ENCODE measurements at places on chromosomes 11 and 22.

DNA sequence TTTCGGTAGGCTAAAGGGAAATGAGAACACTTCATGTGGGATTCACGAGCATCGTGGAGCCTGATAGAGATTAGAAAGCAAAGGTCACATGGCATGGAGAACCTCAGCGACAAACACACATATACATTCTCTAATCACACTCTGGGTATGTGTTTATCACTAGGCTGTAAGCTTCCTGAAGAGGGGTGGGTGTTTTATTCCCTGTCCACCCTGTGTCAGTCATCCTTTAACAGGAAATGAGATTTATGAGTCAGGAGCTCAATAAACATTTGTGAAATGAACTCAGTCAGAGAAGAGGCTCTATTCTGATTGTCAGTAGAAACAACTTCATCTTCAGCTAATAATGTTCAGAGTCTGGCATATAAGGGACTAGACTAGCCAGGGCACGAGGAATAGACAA, 71.7 kb upstream of the EIF3M start:
- DNase-seq: no peak
- no peak overlapping the region for H3K27ac ChIP-seq
- H3K27me3 ChIP-seq: peaks cover 24% of the 10 kb centered on the region
- H3K4me1 ChIP-seq: peaks cover 1% of the 10 kb centered on the region
- no peak overlapping the region for H3K4me3 ChIP-seq

DNA sequence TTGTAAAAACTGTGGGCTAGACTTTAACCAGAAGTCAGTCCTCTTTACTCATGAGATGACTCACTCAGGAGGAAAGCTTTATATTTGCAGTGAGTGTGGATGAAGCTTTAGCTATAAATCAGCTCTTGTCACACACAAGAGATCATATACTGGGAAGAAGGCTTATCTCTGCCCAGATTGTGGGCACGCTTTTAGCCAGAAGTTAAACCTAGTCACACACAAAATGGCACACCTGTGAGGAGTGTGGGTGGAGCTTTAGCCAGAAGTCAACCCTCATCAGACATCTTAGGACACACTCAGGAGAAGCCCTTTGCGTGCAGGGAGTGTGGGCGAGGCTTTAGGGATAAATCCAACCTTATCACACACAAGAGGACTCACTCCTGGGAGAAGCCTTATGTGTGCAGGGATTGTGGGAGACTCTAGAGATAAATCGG, 706.9 kb upstream of the LUZP2 start:
- no peaks in the 10 kb centered on the region for H3K4me1 ChIP-seq
- no peaks in the 10 kb centered on the region for H3K27me3 ChIP-seq
- no peak for DNase-seq
- no peak overlapping the region for H3K27ac ChIP-seq

DNA sequence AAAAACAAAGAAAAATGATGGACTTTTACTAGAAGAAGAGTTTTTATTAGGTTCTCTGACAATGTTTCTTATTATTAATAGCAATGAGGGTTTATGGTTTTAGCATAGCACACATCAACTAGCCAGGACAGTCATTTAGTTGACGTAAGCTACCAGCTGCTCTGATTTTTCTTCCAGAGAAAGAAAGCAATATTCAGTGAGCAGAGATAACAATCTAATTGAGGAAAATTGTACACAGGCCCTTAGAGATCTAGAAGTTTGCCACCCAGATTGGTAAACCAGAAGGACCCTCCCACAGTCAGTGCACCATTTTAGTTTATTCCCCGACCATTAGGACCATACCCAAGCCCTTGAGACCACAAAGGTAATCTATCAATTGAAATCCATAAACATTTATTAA, 28.7 kb upstream of the TBCEL start:
- H3K27me3 ChIP-seq: peaks cover 29% of the 10 kb centered on the region
- H3K4me1 ChIP-seq: peaks cover 2% of the 10 kb centered on the region
- no peak overlapping the region for H3K27ac ChIP-seq
- no peak overlapping the region for H3K4me3 ChIP-seq
- DNase-seq: no peak

DNA sequence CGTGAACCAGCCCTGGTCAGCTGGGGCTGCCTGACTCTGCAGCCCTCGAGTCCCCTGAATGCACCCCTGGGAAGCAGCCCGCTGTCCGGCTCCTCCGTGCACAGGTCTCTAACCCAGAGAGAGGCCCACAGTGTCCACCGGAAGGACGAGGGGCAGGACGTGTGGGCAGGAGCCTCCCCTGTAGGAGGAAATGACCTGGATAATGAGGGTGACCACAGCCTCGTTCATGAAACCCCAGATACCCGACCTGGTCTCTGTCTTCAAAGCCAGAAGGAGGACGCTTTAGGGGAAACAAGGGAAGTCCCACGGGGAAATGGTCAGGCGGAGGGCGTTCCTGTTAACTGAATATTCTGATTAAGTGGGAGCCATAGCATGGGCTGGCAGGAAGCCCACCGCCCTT, 23.3 kb downstream of the LIF start:
- H3K27ac ChIP-seq: no peak overlapping the region
- H3K4me3 ChIP-seq: no peak overlapping the region
- H3K36me3 ChIP-seq: no peaks in the 10 kb centered on the region
- H3K4me1 ChIP-seq: peaks cover 61% of the 10 kb centered on the region
- no peak for DNase-seq

DNA sequence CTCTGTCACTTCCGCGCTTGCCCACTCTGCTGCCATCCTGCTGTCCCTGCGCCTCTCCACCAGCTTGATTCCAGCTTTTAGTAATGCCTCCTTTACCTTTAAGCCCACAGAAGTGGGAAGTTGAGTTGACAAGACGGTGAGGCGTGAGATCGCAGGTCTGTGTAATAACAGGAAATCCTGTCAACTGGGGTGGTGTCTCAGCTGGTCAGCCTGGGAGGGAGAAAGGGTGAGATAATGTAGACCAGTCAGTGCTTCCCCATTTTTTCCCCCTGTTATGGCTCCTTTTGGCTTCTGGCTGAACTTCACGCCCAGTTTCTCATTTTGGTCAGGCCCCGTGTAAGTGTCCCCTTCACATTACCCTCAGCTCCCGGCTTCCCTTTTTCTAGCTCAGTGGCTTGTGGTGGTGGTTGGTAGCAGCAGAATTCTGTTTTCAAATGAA, 98.9 kb downstream of the TRAF6 start:
- H3K36me3 ChIP-seq: peaks cover 24% of the 10 kb centered on the region
- peak overlapping the region; percentile 72 for H3K27ac ChIP-seq
- no peaks in the 10 kb centered on the region for H3K27me3 ChIP-seq
- peaks cover 53% of the 10 kb centered on the region for H3K4me1 ChIP-seq

GRCh38 chr11:9066433-9066925, 24.9 kb downstream of the SCUBE2 start:
- no peak overlapping the region for H3K4me3 ChIP-seq
- no peaks in the 10 kb centered on the region for H3K4me1 ChIP-seq
- peaks cover 41% of the 10 kb centered on the region for H3K27me3 ChIP-seq
- DNase-seq: no peak

GRCh38 chr11:58567889-58568512, 7.7 kb downstream of the LPXN start:
- DNase-seq: peak; percentile 81
- peaks cover 71% of the 10 kb centered on the region for H3K4me1 ChIP-seq
- no peaks in the 10 kb centered on the region for H3K27me3 ChIP-seq

- H3K36me3 ChIP-seq: no peaks in the 10 kb centered on the region
- DNase-seq: no peak
- no peaks in the 10 kb centered on the region for H3K4me1 ChIP-seq
- H3K4me3 ChIP-seq: no peak overlapping the region
- no peak overlapping the region for H3K27ac ChIP-seq
Measured at GRCh38 chr11:19501631-19502030, 211.0 kb upstream of the NAV2 start.

- H3K27me3 ChIP-seq: no peaks in the 10 kb centered on the region
- no peak overlapping the region for H3K4me3 ChIP-seq
- no peak overlapping the region for H3K27ac ChIP-seq
- no peak for DNase-seq
- peaks cover 19% of the 10 kb centered on the region for H3K4me1 ChIP-seq
Measured at GRCh38 chr11:35099278-35100012, 39.5 kb upstream of the CD44 start.

DNA sequence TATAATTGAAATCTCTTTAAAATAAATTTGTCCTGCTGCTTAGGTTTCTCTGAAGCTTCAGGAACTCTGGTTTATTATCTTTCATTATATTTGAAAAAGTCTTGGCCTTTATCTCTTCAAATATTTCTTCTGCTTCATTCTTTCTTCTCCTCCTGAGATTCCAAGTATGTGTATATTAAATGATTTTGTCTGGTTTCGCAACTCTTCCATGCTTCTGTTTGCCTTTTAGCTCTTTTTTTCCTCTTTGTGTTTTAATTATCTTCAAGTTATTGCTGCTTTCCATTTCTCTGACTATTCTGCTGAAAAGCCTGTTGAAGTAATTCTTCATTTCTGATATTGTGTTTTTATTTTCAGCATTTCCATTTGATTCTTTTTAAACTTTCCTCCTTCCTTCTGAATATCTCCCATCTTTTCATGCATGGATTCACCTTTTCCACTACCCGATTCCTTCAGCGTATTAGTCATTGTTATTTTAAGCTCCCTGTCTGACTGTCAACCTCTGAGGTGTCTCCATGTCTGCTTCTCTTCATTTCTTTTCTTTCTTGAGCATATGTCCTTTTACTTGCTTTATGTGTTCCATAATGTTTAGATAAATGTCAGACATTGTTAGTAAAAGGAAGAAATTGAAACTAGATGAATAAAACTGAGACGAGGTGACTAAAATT, 46.6 kb upstream of the CTSC start:
- H3K27ac ChIP-seq: no peak overlapping the region
- no peaks in the 10 kb centered on the region for H3K27me3 ChIP-seq
- no peaks in the 10 kb centered on the region for H3K36me3 ChIP-seq
- DNase-seq: no peak
- H3K4me3 ChIP-seq: no peak overlapping the region

GRCh38 chr11:12001186-12001585, 7.2 kb downstream of the DKK3 start:
- H3K27ac ChIP-seq: no peak overlapping the region
- H3K27me3 ChIP-seq: peaks cover 45% of the 10 kb centered on the region
- DNase-seq: no peak
- H3K4me1 ChIP-seq: peaks cover 20% of the 10 kb centered on the region

DNA sequence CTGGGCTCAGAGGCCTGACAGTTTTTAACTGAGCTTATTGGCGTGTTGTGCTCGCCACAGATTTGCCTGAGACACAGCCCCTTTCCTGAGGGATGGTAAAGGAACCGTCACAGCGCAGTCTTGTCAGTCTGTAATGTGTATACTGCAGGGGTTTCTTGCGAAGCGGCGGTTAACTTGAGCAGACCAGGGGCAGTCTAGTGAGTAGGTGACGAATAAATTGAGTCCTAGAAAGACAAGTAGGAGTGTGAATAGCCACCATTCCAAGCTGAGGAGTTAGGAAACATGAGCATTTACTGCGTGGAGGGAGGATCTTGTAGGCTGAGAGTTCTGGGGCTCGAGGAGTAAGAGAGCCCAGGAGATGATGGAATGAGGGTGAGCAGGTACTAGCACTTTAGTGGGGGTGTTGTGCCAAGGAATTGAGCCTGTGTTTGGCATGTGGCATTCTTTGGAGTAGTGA, 1.4 kb downstream of the MED15 start:
- H3K4me3 ChIP-seq: peak overlapping the region; percentile 96
- H3K27me3 ChIP-seq: no peaks in the 10 kb centered on the region
- H3K36me3 ChIP-seq: peaks cover 51% of the 10 kb centered on the region
- DNase-seq: no peak

DNA sequence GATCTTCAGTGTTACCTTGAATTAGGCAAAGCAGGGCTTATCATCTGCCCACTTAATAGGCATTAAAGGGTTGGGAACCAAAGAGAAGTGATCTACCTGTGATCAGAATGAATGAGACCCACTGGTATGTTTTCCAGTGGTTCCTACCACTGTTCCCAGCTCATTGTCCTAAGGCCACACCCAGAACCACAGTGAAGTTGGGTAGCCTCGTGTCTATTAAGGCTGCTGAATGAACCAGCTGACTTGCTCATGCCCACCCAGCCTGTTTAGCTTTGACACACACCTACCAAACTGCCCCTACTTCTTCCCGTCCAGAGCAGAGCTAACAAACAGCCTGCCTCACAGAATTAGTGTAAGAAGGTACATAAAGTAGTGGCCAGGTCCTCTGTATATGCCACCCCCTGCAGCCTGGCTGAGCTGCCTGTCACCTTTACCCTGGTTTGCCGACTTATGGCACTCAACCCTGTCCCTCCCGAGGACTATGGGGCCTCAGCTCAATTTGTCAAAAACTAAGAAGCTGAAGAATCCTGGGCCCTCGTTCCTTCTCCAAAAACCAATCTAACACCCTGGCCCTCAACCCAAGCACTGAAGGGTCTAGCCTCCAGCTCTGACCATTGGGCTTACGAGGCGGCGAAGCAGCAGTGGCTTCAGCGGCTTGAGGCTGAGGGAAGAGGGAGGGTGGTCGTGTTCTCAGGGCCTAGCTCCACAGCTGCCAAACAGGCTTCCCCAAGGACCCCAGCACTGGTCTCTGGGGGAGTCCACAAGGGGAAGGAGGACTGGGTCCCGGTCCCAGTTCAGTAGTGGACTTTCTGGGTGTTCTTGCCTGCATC, 9.8 kb downstream of the UCP2 start:
- H3K4me1 ChIP-seq: peaks cover 97% of the 10 kb centered on the region
- no peak for DNase-seq
- H3K27ac ChIP-seq: peak overlapping the region; percentile 83
- no peak overlapping the region for H3K4me3 ChIP-seq

- no peak for DNase-seq
- H3K4me3 ChIP-seq: no peak overlapping the region
- H3K27ac ChIP-seq: no peak overlapping the region
- H3K4me1 ChIP-seq: no peaks in the 10 kb centered on the region
- H3K36me3 ChIP-seq: no peaks in the 10 kb centered on the region
- no peaks in the 10 kb centered on the region for H3K27me3 ChIP-seq
Measured at GRCh38 chr11:95968585-95968984, 44.7 kb upstream of the MTMR2 start.

GRCh38 chr11:117759305-117759704, 37.7 kb downstream of the DSCAML1 start:
- peaks cover 2% of the 10 kb centered on the region for H3K27me3 ChIP-seq
- H3K27ac ChIP-seq: no peak overlapping the region
- H3K4me1 ChIP-seq: no peaks in the 10 kb centered on the region
- H3K4me3 ChIP-seq: no peak overlapping the region
- no peaks in the 10 kb centered on the region for H3K36me3 ChIP-seq

DNA sequence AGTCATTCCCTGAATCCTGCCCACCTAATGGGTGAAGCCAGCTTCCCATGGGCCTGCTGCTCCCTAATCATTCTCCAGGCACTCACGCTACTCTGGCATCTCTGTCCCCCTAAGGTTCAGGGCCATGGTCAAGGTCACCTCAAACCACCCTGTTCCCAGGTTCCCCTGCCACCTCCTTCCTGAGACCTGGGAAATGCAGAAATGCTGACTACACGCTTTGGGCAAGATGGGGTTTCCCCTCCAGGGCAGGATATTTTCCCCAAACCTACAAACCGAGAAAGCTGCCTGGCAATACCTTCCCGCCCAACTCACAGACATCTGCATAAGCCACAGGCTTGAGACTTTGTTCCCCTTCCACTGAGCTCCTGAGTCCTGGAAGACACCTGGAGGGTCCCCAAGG, 97.6 kb downstream of the FEZ1 start:
- H3K27me3 ChIP-seq: peaks cover 58% of the 10 kb centered on the region
- no peak overlapping the region for H3K27ac ChIP-seq
- H3K36me3 ChIP-seq: no peaks in the 10 kb centered on the region
- H3K4me1 ChIP-seq: no peaks in the 10 kb centered on the region
- DNase-seq: no peak
- no peak overlapping the region for H3K4me3 ChIP-seq
